Retina (tissue), 1 donor: ENCODE measurements at places on chromosomes 11 and 22.

GRCh38 chr11:90700789-90701439 lies 478.1 kb upstream of the CHORDC1 start:
- DNase-seq: no peak

DNA sequence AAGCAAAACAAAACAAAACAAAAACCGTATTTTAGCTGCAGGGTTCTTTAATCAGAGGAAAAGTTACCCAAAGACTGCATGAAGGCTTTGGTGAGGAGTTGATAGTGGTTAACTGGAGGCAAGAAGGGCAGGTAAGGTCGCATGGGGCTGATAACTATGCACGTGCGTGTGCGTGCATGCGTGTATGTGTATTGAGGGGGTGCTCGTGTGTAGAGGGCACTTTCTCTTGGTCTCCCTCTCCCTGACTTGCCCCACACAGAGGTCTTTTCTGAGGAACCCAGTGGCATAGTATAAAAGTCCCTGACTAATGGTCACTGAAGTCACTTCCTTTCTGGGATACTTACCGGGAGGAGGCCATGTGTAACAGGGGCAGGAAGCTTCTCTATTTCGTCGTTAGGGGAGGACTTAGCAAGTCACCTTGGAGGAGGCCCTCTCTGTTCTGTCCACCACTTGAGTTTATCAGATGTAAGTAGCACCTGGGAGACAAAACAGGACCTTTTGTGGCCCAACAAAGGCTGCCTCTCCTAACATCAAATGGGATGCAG lies 20.1 kb upstream of the FCHSD2 start:
- DNase-seq: no peak

DNA sequence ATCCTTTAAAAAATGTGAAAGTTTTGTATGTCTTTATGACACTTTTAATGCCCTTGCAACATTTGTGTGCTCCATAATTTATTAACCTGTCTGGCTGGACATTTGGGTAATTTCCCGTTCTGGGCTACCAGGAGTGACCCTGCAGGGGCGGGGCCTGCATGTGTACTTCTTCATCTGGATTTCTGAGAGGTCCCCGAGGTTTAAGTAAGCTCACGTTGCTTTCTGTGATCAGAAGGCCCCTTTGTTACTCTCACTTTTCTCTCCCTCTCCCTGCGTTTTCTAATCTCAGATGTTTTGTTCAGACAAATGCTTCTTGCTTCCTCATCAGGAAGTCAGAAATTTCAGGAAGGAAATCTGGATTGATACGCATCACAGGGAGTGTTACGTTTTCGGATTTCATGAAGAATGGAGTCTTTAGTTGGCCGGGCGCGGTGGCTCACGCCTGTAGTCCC lies 78.9 kb upstream of the CRYBB3 start:
- no peak for DNase-seq

GRCh38 chr11:75538150-75538942 lies 12.6 kb upstream of the GDPD5 start:
- no peak for DNase-seq

- no peak for DNase-seq
Observed at GRCh38 chr22:20107471-20107901, 8.4 kb upstream of the RANBP1 start.

- DNase-seq: peak; percentile 79
Observed at GRCh38 chr11:62081378-62082291, 42.2 kb upstream of the INCENP start.

- no peak for DNase-seq
Observed at GRCh38 chr11:115193914-115194801, 310.1 kb downstream of the CADM1 start.

DNA sequence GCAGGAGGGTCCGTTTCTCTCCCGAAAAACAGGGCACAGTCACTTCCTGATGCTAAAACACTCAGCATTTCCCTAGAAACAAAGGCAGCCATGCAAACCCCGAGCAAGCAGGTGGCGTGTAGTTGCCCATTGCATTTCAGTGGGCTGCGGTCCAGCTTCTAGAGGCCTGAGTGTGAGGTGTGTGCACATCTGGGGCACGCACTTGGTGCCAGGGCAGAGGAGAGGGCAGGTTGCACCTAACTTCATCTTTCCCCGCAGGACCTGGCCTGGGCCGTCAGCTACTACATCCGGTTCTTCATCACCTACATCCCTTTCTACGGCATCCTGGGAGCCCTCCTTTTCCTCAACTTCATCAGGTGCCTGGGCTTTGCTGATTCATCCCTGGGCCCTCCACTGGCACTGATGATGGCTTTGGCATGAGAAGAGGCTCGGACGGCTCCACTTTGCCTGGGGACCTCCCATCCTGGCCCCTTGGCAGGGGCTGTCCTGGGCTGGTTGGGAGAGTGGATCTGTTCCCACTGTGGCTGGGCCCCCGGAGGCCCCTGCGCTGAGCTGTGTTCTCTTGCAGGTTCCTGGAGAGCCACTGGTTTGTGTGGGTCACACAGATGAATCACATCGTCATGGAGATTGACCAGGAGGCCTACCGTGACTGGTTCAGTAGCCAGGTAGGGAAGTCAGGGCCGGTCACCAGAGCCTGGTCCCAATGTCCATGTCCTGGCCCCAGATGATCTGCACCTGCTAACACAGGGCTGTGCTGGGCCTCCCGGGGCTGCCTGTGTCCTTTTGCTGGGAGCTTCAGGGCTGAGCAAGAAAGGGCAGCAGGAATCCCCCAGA lies 28.4 kb downstream of the FADS3 start:
- no peak for DNase-seq

DNA sequence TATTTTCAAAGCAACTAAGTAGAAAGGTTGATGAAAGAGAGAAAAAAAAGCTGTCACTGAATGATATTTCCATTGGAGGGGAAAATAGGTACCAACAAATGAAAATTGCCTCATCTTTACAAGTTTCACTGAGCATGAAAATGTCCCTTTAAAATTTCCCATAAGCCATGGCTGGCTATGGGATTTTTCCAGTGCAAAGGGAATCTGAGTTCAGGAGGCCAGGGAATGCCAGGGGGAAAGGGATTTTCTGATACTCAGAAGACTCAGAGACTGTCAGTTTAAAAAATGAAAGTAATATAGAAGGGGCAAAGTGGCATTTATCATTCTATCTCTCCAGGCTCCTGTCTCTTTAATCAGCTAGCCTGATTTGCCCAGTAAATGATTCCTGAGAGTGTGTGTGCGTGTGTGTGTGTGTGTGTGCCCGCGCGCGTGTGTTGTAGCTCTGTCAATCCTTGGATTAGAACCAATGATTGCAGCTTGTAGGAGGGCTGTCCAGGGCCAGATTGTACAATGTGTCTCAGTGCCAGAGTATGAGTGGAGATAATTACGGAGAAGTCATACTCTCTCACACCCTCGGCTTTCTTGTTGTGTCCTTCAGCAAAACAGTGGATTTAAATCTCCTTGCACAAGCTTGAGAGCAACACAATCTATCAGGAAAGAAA lies at the start of gene NTM:
Gene NTM, plus strand, starts transcription at position 526 of the 662 bp plus-strand sequence.
- DNase-seq: peak; percentile 84

GRCh38 chr22:37063431-37064420 lies 12.2 kb downstream of the KCTD17 start:
- no peak for DNase-seq

GRCh38 chr11:88359541-88359940 lies 22.0 kb upstream of the CTSC start:
- no peak for DNase-seq

GRCh38 chr11:133520707-133521106 lies 11.6 kb downstream of the OPCML start:
- DNase-seq: no peak

GRCh38 chr11:16977136-16977993 lies 36.8 kb downstream of the PLEKHA7 start:
- DNase-seq: peak; percentile 23

DNA sequence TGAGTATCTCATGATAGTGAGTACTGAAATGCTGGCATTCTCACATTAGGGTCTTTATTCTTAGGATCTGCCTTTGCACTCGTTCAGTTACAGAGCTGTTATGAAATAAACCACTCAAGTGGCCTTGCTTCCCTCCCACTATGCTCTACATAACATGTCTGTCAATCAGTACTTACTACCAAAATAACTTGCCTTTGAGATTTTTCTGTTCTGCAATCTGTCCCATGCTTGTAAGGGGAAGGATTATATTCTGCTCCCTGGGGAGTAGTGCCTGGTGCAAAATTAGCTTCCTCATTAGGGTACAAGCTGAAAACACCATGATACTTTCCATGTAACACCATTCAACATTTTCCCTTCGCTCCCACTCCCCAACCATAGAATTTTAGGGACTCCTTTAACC lies 1.9 kb upstream of the GRAP2 start:
- DNase-seq: no peak

GRCh38 chr11:67066333-67066709 lies 9.7 kb downstream of the RHOD start:
- DNase-seq: no peak
